Stimulated activated CD4-positive, alpha-beta T cell treated with anti-CD3 and anti-CD28 coated beads, TNF-alpha, amount 100 ng/mL, for 1 hour (primary cell): ENCODE measurements at places on chromosomes 2 and 18.

DNA sequence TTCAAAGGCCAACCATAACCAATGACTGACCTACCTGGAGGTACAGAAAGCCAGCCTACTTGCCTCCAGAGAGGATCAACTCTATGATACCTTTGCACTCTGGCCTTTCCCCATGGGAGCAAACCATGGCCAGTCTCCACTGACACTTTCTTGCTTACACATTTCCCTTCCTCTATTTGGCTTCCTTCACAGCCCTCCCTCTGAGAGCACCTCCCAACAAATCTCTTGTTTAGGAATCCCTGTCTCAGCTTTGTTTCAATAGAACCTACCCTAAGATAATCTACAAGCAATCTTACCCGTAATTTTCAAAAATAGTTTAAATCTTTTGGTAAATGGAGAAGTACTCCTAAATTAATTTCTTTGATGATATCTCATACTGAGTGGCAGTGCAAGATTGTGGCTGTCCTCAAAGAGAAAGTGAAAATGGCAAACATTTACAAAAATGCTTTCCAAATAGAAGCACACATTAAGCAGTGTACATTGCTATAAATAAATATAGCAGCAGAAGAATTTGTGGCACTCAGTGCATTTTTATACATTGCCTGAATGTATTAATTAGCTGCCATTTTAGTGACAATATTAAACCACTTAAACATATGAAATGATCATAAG is 140.6 kb downstream of the CCDC148 start:
- DNase-seq = no peak

DNA sequence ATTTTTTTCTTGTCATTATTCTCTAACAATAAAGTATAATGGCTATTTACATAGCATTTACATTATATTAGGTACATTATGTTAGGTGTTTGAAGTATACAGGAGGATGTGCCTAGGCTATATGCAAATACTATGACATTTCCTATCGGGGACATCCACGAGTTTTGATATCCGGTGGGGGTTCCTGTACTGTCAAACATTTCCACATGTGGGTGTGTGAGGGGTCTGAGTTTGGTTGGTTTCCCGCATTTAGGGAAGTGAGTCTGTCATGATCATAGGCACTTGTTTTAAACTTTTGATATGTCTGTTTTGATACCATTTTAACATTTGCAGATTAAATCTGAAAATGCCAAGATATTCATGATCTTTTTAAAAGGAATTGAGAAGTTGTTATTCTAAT is 76.0 kb downstream of the CEP192 start:
- no peak for DNase-seq

GRCh38 chr18:54263904-54264336 is 5.4 kb upstream of the POLI start:
- DNase-seq = no peak

DNA sequence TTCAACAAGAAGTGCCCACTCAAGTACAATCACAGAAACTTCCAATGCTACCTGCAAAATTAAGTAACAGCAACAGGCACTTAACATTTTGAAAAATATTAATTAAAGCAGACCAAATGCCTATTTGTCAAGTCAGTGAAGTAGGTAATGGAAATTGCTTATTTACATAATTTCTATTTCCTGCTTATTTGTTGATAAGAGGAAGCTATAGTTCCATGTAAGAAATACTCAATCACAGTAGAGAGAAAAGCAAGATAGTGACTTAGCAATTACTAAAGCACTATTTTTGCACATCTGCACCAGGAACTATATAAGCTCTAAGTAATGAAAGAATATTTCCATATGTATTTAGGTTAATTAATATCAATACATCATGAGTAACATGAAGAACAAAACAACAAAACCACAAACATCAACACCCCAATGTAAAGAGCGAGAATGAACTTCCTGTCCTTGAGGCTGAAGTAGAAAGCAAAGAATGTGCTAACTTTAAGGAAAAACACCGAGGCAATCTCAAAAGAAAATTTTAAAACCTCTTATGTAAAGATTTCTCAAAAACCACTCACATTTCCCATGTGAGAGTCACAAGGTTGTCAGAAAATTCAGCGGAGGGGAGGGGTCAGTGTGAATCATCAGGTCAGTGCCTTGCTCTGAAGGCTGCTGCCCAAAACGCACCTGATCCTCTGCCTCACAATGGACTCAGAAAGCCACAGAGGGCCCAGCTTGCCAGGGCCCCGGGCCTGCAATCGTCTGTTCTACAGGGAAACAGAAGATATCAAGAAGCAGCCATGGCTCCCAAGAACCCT is 12.5 kb downstream of the NPC1 start:
- no peak for DNase-seq

- DNase-seq = no peak
Observed at GRCh38 chr2:31694444-31694843, 113.7 kb upstream of the SRD5A2 start.

DNA sequence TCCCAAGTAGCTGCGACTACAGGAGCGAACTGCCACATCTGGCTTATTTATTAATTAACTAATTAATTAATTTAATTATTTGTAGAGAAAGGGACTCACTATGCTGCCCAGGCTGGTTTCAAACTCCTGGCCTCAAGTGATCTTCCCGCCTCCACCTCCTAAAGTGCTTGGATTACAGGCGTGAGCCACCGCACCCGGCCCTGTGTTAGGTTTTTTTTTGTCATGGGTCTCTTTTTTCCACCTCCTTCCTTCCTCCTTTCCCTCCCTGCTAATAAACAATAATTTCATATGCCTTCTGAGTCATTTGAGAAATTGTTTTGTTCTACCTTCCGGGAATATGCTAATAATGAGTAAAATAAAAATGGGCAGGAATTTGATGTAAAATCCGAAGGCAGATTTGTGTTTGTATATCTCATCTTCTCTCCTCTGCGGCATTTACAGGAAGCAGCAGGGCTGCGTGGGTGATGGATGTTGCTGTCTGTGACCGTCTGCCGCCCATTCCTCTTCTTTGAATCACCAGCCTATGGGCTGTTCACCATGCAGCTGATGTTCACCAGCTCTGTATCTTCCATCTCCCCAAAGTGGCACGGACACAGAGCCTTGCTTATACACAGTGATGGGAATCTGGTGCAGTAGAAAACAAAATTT is 89.9 kb downstream of the ACSL3 start:
- no peak for DNase-seq

- DNase-seq = no peak
Observed at GRCh38 chr2:235002198-235003095, 50.6 kb downstream of the SH3BP4 start.

DNA sequence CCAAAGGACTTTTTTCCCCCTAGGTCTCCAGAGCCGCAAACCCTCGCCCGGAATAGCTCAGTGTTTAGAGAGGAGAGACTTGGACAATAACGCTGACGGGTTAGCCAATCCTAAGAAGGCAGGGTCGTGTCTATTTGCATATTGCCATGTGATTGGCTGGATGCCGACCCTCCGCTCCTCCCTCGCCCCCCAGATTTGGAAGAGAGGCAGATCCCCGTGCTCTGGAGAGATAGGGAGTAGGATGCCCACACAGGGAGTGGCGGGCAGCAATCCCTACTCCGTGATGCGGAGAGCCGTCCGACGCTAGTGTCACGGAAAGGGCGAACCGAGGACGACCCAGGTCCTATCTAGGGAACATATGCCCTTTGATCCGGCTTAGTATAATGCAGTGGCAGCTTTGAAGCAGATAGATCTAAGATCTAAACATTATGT is 1.4 kb downstream of the WNT6 start:
- no peak for DNase-seq

- DNase-seq = no peak
Observed at GRCh38 chr2:198134293-198134955, 330.0 kb downstream of the PLCL1 start.

GRCh38 chr2:33077844-33078243 is 131.1 kb downstream of the LTBP1 start:
- DNase-seq = no peak

DNA sequence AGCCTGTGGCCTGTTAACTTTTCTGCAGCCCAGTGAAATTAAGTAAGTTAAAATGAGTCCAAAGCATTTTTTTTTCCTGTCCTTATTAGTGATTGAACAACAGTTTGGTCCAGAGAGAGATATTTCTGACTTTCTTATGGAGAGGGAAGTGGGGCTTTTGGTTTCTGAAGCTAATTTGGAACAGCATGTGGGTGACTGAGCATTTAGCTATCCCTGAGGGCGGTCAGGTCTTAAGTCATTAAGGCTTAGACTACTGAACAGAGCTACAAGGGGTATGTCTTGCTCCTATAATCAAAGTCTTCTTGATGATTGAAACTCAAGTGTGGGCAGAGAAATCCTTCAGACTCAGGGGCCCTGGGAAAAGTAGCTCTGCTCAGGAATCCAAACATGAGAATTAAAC is 14.0 kb downstream of the ARHGAP25 start:
- no peak for DNase-seq

GRCh38 chr18:76816127-76816526 is 6.2 kb upstream of the ZNF236 start:
- no peak for DNase-seq

- no peak for DNase-seq
Observed at GRCh38 chr18:9552191-9552590, 62.2 kb downstream of the PPP4R1 start.

DNA sequence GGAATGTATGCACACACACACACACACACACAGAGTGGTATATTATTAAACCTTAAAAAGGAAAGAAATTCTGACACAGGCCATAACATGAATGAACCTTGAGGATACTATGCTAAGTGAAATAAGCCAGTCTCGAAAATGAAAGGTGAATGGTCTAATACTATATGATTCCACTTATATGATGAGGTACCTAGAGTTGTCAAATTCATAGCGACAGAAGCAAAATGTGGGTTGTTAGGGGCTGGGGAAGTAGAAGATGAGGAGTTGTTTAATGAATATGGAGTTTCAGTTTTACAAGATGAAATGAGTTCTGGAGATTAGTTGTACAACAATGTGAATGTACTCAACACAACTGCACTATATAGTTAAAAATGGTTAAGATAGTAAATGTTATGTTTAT is 118.1 kb downstream of the ABCA12 start:
- DNase-seq = no peak

- no peak for DNase-seq
Observed at GRCh38 chr2:19195661-19196060, 162.8 kb downstream of the OSR1 start.

DNA sequence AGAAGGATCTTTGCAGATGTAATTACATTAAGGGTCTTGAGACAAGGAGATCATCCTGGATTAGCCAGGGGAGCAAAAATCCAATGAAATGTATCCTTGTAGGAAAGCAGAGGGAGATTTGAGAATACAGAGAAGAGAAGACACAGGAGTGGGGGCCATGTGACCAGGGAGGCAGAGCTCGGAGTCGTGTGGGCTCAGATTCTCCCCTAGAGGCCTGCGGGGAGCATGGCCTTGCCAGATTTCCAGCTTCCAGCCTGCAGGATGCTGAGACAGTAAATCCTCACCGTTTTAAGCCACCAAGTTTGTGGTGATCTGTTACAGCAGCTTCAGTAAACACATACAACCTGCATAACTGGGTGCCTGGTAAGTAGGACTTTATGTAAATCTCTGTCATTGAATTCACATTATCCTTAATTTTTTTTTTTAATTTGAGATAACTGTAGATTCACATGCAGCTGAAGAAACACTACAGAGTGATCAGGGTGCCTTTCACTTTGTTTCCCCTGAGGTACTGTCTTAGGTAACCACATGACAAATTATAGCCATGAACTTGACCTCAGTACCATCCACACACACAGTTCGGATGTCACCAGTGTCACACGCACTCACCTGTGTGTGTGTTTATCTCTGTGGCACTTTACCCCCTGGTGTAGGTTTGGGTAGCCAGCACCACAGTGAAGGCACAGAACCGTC is 138.4 kb upstream of the HDAC4 start:
- DNase-seq = no peak

- DNase-seq = no peak
Observed at GRCh38 chr2:193103064-193103463, 908.3 kb upstream of the TMEFF2 start.

GRCh38 chr2:50948681-50949080 is 83.3 kb downstream of the NRXN1 start:
- no peak for DNase-seq

DNA sequence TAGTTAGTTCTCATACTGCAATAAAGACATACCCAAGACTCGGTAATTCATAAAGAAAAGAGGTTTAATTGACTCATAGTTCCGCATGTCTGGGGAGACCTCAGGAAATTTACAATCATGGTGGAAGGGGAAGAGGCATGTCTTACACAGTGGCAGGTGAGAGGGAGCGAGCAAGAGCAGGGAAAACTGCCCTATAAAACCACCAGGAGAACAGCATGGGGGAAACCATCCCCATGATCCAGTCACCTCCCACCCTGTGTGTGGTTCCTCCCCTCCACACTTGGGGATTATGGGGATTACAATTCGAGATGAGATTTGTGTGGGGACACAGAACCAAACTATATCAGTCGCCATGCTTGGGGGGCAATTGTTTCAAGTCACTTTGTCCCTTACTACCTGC is 1.1 kb upstream of the SSB start:
- DNase-seq = no peak

- DNase-seq = no peak
Observed at GRCh38 chr2:220036431-220036830, 409.0 kb downstream of the SLC4A3 start.

DNA sequence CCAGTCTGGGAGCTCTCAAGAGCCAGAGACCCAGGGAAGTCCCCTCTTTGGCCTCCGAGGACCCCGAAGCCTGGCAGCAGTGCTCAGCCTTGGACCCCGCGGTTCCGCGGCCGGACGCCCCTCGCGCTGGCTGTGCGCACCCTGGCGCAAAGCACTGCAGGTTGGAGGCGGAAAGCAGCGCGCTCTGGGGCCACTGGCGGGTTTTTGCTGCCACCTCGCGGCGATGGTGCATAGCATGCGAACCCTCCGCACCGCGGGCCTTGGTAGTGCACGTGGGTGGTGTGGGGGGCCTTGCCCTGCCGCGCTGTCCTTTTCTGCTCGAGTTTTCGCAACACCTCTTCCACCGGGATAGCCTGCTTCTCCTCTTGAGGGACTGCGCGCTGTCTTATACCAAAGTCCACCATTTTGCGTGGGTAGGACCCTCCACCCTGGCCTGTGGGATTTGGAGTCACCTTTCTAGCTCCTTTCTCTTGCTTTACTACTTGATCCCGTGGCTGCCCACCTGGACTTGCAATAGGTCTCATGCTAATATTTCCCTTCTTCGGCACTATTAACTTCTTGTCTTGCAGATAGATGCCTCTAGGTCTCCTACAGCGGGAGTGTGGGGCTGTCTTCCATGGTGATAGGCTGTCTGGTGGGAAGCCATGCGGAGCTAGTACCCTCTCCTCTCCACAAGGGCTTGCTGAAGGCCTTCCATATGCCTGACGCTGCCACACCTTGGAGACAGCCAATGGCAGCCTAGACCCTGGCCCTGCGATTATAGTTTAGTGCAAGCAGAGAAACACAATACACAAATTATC is 14.3 kb downstream of the SIX3 start:
- DNase-seq = peak; percentile 21

GRCh38 chr18:74113711-74114110 is 33.9 kb downstream of the FBXO15 start:
- DNase-seq = no peak

GRCh38 chr2:225282858-225283710 is 116.4 kb upstream of the NYAP2 start:
- DNase-seq = no peak

GRCh38 chr2:200658278-200658864 is 72.6 kb downstream of the AOX1 start:
- DNase-seq = no peak

GRCh38 chr18:49924293-49924983 is 111.1 kb upstream of the ACAA2 start:
- no peak for DNase-seq
